ENCODE measurements at places on chromosomes 6 and 20.

- peak; percentile 57 for DNase-seq
Measured at GRCh38 chr6:5665173-5665572, 341.6 kb downstream of the NRN1 start.

DNA sequence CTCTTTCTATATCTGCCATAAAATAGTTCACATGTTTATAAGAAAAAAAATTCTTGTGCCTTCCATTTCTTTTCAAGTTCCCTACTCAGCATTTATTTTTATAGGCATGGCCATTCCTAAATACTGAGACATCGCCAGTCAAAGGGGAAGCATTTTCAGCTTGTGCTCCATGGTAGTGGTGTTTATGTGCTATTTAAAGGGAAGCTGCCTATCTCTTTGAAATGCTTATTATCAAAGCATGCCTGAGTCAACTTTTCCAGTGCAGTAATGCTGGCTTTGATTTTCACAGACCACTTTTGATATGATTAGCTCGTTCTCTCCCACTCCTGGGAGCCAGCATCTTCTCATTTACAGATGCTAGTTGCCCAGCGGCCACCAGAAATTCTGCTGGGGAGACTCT, 124.1 kb upstream of the RIN2 start:
- DNase-seq: no peak

GRCh38 chr6:142721215-142721920, 223.6 kb downstream of the HIVEP2 start:
- DNase-seq: no peak

GRCh38 chr6:162493917-162494316, 233.6 kb downstream of the PRKN start:
- no peak for DNase-seq

DNA sequence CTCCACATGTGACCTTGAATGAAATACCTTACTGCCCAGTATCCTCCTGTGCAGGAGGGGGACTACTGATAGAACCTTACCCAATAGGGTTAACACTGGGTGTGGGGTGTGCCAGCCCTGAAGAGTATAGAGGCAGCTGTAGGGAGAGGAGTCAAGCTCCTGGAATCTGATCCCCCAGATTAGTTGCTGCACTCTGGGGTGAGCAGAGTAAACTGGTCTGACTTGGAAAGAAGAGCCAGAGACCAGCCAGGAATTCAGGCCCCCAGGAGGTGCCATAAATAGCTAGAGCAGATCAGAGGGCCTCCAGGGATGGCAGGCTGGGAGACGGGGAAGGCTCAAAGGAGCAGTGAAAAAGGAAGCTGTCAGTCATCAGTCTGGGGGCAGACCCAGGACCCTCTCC, 3.5 kb upstream of the APOBEC2 start:
- DNase-seq: no peak

DNA sequence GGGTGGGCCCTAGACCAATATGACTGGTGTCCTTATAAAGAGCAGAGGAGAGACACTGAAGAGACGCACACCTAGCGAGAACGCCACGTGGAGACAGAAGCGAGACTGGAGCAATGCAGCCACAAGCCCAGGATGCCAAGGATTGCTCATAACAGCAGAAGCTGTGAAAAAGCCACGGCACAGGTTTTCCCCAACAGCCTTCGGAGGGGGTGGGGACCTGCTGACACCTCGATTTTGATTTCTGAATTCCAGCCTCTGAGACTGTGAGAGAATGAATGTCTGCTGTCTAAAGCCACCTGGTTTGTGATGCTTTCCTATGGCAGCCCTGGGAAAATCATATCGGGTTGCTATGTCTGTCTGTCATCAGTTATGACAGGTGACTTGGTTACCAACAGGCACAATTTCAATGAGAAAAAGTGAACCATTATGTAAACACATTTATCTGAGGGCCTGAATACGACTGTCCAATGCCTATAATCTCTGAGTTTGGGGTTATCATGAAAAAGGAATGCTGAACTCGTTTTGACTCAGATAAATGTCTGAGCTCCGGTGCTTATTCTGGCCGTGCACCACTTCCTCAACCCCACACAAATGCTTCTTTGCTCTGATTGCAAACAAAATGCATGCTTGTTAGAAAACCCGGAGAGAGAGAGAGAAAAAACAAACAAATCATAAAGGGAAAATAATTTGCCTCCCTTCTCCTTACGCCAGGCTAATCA, 769.7 kb downstream of the PTPRT start:
- no peak for DNase-seq

Measured in CD8-positive, alpha-beta T cell (primary cell).